ENCODE measurements at places on chromosomes 13 and 19.
A peak's percentile ranks its signal among the peaks of the same experiment; 100 is the strongest.

GRCh38 chr19:58519087-58519354 lies 589 bp downstream of the ZBTB45 start:
- no peak for DNase-seq

DNA sequence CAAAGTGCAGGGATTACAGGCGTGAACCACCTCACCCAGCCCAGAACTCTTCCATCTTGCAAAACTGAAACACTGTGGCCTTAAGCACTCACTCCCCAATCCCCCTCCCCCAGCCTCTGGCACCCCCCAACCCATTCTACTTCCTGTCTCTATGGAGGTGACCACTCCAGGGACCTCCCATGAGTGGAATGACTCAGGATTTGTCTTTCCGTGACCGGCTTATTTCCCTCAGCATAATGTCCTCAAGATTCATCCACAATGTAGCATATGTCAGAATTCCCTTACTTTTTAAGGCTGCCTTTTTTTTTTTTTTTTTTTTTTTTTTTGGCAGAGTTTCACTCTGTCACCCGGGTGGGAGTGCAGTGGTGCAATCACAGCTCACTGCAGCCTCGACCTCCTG lies 3.6 kb upstream of the F2RL3 start:
- no peak for DNase-seq

- peak; percentile 68 for DNase-seq
Observed at GRCh38 chr19:1074544-1075283, 7.7 kb downstream of the ARHGAP45 start.

- no peak for DNase-seq
Observed at GRCh38 chr13:42453091-42453645, 120.8 kb upstream of the TNFSF11 start.

DNA sequence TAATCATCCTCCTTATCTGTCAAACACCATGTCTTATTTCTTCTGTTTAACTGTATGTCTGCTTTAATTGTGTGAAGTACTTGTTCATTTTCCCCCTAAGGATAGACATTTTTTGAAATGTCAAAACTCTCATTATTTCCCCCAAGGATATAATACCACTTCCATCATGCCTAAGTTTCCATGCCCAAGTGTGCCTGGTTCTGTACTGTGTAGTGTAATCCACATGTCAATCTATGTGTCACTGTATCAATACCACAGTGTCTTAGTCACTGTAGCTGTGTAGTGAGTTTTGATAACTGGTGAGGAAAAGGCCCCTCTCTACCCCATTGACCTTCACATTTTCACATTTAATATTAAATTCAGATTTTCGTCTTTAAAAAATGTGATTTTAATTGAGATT lies 1265.5 kb downstream of the PCDH9 start:
- DNase-seq = no peak

Measured in stimulated activated CD8-positive, alpha-beta memory T cell treated with anti-CD3 and anti-CD28 coated beads, Interleukin-7, amount 100 ng/mL, for 48 hours (primary cell).